Fibroblast of upper back skin (primary cell): ENCODE measurements at places on chromosomes 12 and 14.

DNA sequence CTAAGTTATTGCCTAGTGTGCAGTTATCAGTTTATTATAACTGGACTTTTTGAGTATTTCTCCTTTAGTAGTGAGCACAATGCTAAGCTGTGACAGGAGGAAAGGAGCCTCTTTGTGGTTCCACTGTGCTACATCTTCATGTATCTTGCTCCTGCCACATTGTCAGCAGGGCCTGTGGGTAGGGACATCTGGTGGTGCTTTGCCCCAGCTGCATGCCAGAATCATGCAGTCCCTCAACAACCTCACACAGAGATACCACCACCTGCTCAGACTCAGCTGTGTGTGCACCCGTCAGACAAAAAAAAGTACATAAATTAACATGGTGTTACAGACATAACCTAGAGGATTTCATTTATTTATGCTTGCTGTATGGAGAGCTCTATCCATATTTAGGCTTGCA lies 51.1 kb downstream of the MIS18BP1 start:
- DNase-seq, result peak; percentile 18

DNA sequence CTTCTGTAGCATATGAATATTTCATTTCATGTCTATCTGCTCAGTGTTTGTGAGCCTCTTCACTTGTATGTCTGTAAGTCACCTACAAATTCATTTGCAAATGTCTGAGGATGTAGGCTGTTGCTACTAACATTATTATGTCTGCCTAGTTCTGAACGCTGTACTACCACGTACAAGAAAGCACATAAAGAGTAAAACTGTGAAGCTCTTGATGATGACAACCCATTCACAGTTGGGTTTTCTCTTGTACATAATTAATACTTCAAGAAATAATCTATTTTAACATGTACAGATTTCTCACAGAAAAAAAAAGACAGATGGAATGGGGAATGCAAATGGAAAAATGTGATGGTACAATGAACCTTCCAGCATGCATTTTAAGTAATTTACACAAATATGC lies 64.3 kb upstream of the CPNE8 start:
- no peak for DNase-seq

DNA sequence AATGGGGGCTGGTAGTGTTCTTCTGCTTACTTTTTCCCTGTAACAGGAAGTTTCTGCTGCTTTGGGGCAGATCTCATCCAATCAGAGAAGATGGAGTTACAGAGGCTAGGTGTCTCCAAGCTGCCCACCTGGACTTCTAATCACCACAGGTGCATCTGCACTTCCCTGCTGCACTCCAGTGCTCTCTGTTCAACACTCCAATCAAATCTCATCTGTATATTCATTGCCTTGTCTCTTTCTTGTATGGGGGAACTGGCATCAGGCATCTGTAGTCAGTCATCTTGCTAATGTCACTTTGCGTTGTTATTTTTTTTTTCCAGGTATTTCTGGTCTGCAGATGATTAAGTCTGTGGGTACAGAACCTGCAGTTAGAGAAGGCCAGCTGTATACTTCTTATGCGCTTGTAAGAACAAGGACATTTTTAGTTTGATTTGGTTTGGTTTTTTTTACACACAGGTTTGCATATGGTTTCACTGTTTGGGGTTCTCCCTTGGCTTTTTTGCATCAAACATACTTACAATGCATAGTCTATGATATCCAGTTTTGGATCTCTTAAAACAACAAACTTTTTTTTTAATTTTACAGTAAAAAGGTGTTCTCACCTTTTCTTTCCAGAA lies 116.0 kb downstream of the METTL25 start:
- DNase-seq, result no peak

DNA sequence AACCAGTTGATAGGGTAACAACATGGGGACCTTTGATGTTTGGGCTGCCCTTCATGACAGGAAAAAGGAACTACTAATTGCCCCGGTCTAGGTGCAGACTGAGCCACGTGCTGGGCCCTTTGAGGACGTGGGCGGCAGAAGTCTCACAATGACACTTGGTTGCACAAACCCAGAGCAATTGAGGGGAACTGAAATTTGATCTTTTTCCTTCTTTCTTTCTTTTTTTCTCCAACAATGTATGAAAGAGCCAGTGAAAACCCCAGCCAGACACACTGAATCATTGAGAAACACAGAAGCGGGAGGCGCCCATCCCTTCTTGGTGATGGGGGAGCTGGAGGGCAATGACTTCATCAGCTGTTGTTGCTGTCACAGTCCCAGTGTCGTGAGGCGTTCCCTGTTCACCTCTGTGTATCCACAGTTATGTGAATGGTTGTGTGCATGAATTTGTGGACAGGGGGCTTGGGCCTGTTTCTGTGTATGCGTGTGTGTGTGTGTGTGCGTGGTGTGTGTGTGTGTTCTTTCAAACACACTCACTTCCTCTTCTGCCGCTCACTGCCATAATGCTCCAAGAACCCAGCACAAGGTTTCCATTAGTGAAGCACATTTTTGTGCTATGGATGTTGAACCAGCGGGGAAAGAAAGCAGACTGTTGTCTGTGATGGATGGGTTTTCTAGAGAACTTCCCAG lies 137.5 kb upstream of the CCND2 start:
- DNase-seq, result peak; percentile 82

DNA sequence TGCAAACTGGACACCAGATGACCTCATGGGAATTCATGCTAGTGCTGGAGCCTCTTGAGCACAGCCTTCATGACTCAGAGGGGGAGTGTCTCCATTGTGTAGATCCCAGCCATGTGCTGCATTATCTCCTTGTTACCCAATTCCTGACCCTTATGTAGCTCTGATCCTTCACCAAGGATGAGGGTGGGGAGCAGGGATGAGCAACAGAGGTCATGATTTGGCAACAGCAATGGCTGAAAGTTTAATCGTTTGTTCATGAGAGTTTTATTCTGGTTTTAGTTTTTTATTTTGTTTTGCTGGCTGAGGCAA lies 9.5 kb upstream of the BDKRB1 start:
- DNase-seq, result peak; percentile 94

DNA sequence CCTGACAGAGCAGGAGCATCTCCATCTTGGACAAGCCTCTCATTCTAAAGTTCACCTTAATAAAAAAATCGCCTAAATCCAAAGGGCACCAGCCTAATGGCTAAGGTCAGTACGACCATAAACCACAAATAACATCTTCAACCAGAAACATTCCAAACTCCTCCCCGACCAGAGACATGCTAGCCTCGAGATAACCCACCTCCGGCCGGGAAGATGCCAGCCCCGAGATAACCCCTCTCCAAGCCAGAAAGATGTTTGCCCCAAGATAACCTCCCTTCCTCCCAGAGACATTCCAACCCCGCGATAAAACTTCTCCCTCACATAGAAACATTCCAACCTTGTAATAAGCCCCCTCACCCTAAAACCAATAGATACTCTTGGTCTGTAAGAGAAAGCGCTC lies 86.8 kb upstream of the PKP2 start:
- DNase-seq, result no peak

GRCh38 chr14:96956464-96957239 lies 159.5 kb downstream of the VRK1 start:
- DNase-seq, result no peak

DNA sequence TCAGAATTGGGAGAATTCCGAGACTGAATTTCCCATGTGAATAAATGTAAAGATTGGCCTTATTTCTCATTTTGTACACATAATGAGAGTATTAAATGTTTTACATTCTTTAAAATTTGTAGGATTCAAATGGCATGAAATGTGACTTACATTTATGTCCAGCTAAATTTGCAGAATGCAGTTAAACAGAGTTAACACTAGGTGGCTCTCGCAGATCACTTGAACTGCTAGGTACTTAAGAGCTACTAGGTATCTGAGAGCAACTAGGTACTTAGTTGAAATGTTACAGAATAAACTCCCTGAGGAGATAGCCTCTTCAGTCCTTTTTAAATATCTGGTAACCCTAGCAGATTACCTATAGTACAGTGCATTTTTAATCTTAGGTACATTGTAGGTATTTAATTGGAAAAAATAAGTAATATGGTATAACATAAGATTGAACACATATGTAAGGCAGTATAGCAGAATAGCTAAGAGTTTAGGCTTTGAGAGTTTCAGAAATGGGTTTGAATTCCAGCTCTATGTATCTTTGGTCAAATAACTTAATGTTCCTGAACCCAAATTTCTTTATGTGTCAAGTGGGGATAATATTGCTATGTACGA lies 73.8 kb downstream of the KIAA0586 start:
- DNase-seq, result peak; percentile 75

GRCh38 chr12:53355121-53355520 lies 19.0 kb upstream of the SP7 start:
- DNase-seq, result no peak

- no peak for DNase-seq
Measured at GRCh38 chr14:72308967-72309485, 376.8 kb downstream of the RGS6 start.

DNA sequence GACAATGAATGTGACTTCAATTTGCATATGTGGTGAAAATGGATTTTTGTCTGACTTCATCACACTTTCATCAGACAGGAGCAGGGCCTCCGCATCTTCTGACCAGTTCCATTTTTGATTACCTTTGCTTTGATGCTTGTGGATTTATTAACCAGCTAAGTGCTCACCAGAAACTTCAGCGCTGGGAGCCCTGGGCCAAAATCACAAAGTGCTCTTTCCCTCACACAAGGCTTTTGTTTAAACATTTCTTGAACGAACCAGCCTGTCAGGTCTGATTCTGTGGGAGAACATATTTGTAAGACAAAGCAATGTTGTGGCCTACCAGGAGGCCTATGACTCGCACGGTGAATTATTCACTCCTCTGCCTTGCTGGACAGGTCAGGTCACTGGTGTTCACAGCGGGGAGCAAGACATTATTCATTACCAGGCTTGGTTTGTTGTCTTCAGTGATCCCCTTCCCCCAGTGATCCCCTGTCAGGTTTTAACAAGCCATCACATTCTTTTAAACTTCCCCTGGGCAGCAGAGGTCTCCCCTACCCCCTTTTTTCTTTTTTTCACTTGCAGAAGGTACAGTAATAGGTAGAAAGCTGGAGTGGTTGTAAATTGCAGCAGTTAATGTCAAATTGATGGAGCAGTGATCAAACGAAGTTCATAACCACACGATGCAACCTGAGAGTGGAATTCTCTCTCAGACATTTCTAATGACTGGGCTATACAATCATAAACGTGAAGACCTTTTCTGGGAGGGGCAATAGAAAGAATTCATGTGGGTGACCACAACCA lies 167.5 kb upstream of the PRICKLE1 start:
- peak; percentile 99 for DNase-seq

DNA sequence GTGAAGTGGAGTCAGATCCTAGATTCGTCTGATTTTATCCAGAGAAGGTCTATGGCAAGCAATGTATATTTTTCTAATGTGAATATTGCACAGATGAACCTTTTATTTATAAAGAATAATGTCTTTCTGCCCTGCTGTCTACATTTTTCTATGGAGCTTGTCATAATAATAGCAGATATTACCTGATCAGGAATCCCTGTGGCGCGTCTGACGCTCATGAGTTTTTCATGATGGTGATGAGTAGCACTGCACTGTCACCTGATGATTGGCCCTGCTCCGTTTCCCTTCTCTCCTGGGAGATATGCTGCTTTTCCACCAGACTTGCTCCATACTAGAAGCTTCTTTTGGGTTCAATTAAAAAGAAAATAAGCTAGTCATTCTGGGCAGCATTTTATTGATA lies 20.5 kb downstream of the CINP start:
- no peak for DNase-seq

GRCh38 chr14:23366426-23366921 lies 1.5 kb upstream of the EFS start:
- no peak for DNase-seq

DNA sequence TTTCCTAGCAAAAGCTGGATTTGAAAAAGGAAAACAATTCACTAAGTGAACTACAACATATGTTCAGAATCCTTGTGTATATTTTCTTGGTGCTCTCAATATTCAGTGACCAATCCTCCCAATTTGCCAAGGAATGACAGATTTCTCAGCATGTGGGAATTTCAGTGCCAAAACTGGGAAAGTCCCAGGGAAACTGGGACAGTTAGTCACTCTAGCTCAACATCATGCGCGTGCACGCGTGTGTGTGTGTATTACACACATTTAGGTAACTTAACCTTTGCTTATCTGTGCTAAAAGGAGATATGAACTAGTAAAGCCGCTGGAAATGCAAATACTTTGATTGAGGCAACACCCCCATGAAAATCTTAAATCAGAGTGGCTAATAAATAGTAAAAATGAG lies 26.1 kb upstream of the SLC6A13 start:
- peak; percentile 45 for DNase-seq
